ENCODE measurements at places on chromosomes 1 and 21.

- no peak for DNase-seq
Observed at GRCh38 chr1:227946624-227947385, 927 bp downstream of the WNT9A start.

- no peak for DNase-seq
Observed at GRCh38 chr1:245686006-245686405, 531.2 kb downstream of the KIF26B start.

- no peak for DNase-seq
Observed at GRCh38 chr1:166221316-166221715, 54.5 kb upstream of the FAM78B start.

DNA sequence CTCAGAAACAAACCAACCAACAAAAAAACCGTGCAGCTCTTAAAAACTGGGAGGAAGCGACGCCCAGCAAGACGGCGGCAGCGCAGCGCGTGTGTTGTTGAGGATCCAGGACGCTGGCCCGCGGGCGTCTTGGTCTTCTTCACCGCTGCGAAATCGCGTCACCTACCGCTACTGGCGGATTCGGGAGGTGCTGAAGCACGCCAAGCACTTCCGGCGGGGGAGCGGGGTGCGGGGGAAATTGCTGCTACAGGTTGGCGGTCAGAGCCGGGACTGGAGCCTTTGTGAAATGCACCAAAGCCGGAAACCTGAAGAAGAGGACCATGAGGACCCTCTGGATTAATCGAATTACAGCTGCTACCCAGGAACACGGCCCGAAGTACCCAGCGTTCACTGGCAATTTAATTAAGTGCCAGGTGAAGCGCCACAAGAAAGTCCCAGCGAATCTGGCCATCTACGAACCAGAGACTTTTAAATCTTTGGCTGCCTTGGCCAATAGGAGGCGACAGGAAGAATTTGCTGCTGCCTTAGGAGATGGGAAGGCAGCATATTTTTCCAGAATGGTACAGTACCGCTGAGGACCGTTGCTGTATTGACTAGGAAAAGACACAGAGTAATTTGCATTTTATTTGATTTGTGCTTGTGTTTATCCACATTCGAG lies 11.9 kb upstream of the RIPPLY3 start:
- DNase-seq = no peak

DNA sequence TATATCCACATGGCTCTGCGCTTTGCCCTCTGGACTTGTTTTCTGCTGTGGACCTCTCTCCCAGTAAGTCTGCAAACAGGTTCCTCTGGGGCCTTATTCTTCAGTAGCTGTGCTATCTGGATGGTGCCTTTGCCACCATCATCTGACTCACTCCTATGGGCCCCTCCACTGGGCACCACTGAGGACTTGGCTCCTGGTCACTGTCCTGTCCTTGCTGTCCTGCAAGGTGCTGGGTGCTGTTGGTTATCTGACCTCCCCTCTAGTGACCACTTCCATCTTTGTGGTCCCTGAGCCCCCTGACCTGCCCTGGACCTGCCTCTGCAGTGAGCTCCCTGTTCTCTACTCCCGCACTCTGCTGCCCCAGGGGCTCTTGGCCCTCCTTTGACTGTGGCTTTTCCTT lies 6.7 kb downstream of the CNIH3 start:
- DNase-seq = no peak

GRCh38 chr21:34701726-34702125 lies 32.9 kb downstream of the CLIC6 start:
- DNase-seq = no peak

GRCh38 chr1:247552231-247552630 lies 3.3 kb downstream of the GCSAML start:
- no peak for DNase-seq

- DNase-seq = no peak
Observed at GRCh38 chr1:30952098-30952497, 43.5 kb upstream of the SDC3 start.

GRCh38 chr1:149849111-149849946 lies 50.0 kb upstream of the BOLA1 start:
- no peak for DNase-seq

DNA sequence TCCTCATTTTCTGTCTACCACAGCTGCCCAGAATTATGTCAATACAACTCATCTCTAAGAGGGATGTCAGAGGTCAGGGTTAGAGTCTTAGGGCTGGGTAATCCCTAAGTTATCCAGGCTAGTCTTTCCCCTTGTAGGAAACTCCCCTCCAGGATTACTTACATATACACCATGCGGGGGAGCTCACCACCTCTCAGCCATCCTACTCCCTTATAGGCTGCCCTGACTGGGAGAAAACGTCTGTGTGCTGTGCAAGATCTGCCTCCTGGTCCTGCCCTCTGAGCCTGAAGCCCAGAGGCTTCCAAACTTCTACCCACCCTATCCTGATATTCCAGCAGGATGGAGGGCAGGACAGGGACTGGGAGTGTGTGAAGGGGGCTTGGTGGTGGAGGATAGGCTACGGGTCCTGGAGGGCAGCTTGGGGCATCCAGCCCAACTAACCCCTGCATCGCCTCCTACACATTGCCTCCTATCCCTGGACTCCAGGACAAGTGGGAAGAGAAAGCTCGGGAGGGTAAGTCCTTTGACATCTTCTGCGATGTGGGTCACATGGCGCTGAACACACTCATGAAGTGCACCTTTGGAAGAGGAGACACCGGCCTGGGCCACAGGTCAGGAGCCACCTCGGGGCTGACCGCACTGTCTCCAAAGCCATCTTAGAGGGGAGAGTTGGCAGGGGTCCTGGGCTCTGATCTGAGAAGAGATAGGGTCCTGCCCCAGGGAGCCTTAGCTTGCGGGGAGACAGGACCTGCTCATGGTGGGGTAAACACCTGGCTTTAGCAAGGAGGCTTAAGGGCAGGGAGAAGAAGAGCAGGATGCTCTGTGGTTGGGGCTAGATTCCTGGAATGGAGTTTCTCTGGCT lies 14.4 kb downstream of the CYP4B1 start:
- no peak for DNase-seq

DNA sequence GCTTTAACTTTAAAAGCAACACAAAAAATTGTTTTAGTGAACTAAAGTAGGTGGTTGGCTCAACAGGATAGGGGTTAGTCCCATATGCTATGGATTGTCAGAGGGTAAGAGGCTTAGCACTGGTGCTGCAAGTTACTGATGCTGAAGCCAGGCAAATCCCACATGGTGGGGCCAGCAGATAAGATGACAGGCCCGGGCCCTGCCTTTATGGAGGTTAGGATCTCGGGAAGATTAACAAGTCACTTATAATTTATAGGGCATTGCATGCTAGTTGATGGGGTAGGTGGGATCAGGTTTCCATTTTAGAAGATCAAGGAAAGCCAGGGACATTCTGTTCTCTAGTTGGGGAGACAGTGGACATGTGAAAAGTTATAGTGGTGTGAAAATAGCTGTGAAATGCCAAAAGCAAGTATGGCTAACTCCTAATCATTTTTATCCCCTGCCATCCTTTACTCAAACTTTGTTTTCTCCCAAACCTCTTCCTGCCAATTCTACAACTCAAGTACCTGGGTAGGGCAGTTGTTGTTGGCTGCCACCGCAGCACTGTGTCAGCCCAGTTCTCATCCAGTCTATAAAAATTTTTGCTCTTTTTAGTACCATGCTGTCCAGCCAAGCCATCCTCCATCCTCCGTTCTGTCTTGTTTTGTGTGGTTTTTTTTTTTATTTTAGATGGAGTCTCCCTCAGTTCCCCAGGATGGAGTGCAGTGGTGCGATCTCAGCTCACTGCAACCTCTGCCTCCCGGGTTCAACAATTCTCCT lies 10.3 kb downstream of the CHAF1B start:
- no peak for DNase-seq

GRCh38 chr21:16404776-16405175 lies 675.0 kb downstream of the USP25 start:
- DNase-seq = no peak

Data from AG09319 (cell line).